Bronchial smooth muscle cell (primary cell): ENCODE measurements at places on chromosomes 16 and 17. TPM values are rescaled to one million over a fixed set of nuclear protein-coding genes. Genes with fewer than 3 reads are reported as not detected.

Gene CMTM1
- total RNA-seq, result 0.95 and 1.5 TPM in 2 replicates

Gene EPX
- total RNA-seq, result not detected in 2 replicates

Gene RNF135
- total RNA-seq, result 7.0 and 8.5 TPM in 2 replicates

Gene IGFALS
- total RNA-seq, result under 0.01 TPM in 1 of 2 replicates, not detected in the other

Gene FBXW10
- under 0.01 TPM in 2 replicates for total RNA-seq

Gene SLC38A8
- not detected in 2 replicates for total RNA-seq

Gene SHISA6
- not detected in 2 replicates for total RNA-seq
